ENCODE measurements at places on chromosomes 7 and 10.

GRCh38 chr7:78169992-78170391 is 371.4 kb downstream of the PHTF2 start:
- DNase-seq, result no peak

GRCh38 chr10:110778211-110778610 is 93.5 kb upstream of the PDCD4 start:
- no peak for DNase-seq

DNA sequence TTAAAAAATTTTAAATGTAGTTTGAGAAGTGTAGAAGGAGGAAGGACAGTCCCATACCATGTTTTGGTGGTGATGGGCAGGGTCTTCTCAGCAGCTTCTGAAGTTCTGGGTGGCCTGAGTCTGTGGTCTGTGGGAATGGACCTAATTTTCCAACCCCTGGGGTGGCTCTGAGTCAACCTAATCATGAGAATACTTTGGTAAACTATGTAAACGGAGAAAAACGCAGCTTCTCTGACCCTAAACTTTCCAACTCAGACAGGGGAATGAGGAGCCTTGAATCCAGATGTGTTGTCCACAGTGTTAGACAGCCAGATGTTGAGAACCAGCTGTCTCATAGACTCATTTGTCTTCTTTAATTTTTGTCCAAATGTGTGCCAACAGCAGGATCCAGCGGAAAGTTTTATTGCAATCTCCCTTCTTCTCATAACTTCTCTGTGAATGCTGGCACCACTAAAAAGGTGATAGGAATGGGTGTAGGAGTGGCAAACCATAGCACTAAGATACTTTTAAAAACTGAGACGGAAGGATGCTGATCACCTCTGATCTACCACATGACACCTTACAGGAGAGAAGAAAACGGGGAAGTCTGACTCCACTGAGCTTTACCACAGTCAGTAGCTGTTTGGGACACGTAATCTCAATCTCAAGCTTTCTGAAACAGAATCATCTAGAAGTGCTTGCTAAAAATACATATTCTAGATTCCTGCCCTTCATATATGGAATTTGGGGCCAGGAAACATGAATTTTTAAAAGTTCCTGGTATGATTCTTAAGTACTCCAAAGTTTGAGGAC is 90.5 kb upstream of the PHYHIPL start:
- DNase-seq, result no peak

GRCh38 chr7:2845034-2845592 is 1.0 kb upstream of the GNA12 start:
- no peak for DNase-seq

- peak; percentile 54 for DNase-seq
Observed at GRCh38 chr7:10973942-10974911, 555 bp downstream of the PHF14 start.

GRCh38 chr10:97302088-97302791 is 9.8 kb upstream of the ARHGAP19 start:
- no peak for DNase-seq

GRCh38 chr10:11504566-11505285 is 106.7 kb downstream of the USP6NL start:
- DNase-seq, result no peak

GRCh38 chr10:96619796-96620773 is 33.3 kb upstream of the TM9SF3 start:
- DNase-seq, result no peak

GRCh38 chr7:601595-602340 is 82.1 kb upstream of the PDGFA start:
- DNase-seq, result no peak

- DNase-seq, result no peak
Observed at GRCh38 chr10:130652964-130653578, 516.9 kb downstream of the GLRX3 start.

DNA sequence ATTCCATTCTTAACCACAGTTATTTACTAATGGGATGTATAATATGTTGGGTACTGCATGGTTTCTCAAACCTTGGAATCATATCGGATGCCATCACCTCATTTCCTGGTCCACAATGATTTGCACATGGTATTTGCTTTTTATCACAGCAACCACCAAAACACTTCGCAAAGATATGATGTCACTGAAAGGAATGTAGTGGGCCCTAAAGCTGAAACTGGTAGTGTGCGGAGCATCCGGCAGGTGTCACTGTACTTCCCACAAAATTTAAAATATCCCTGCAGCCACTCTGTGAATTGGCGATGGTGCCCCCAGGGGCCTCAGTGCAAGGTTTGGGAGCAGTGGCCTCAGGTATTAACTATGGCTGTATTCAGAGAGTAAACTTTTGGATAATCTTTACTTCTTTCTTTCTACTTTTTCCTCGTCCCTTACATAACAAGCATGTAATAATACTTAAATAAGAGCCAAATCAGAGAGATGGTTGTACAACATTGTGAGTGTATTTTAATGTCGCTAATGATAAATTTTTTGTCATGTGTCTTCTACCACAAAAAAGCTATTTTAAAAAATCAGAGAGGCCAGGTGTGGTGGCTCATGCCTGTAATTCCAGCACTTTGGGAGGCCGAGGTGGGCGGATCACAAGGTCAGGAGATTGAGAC is 66.2 kb downstream of the FAM241B start:
- DNase-seq, result peak; percentile 40

DNA sequence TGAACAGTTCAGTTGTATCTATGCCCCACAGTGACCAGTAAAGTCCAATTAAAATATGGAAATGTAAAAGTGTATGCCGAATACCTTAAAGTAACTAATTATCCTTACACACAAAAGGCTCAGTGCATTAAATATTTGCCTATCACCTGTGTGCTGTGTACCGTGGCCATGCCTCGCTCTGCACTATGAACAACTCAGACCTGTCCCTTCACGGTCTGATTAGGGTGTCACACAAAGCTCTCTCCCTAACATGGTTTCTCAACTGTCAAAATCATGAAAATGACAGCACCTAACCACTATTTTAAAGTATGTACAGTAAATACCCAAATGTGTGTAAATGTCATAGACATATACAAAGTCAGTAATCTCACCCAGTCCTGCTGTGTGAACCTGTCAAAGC is 43.1 kb downstream of the STK17A start:
- DNase-seq, result no peak

GRCh38 chr10:104678658-104679057 is 37.6 kb downstream of the SORCS3 start:
- no peak for DNase-seq

DNA sequence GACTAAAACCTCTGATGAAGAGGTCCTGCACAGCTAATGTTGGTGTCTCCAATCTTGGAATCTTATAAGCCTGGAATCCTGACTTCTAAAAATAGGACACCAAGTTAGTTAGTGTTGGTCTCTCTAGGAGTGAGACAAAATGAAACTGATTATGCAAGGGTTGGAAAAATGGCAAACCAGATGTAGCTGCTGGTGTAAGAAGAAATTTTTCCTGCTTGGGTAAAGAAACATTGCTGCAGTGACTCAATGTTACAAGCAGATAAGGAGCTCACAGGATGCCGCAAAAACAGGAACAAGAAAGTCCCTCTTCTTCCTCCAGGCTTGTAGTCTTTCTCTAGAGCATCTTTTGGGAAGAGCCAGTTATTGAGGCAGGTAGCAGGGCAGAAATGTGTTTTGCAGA is 449.0 kb downstream of the ETV1 start:
- DNase-seq, result no peak

- no peak for DNase-seq
Observed at GRCh38 chr7:51639661-51640334, 323.2 kb upstream of the COBL start.

DNA sequence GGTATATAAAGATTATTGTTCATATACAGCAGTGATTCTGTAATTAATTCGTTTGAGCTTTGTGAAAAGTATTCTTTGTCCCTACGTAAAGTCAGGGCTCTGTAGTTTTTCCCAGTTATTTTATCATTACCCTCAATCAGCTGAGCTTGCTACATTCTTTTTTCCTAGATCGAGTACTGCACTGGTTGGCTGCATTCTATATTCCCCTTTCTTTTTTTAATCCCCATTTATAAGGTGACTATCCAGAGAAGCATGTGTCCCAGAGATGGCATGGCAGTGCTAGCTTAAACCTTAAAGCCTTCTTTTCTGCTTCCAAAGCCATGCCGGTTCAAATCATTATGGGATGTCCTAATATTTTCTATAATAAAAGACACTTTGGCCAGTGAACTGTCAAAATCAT is 230.1 kb upstream of the CELF2 start:
- DNase-seq, result no peak

DNA sequence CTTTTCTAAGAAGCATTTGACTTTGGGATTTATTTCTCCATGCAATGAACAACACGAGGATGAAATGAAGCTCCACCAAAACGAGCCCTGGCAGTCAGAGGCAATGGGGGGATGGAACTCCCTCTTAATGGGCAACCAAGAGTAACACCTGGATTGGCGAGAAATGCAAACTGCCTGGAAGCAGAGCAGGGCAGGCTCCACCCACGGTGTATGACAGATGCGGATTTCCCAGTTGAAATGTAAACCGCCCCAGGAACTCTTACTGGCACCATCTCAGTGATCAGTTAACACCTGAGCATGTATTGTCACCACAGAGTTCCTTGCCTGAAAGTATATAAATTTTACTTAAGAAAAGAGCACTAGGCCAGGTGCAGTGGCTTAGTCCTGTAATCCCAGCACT is 47.3 kb upstream of the AUTS2 start:
- DNase-seq, result no peak

GRCh38 chr10:123455861-123456260 is 210.3 kb upstream of the GPR26 start:
- DNase-seq, result no peak

GRCh38 chr10:114684084-114684821 is 26.2 kb upstream of the ABLIM1 start:
- no peak for DNase-seq

DNA sequence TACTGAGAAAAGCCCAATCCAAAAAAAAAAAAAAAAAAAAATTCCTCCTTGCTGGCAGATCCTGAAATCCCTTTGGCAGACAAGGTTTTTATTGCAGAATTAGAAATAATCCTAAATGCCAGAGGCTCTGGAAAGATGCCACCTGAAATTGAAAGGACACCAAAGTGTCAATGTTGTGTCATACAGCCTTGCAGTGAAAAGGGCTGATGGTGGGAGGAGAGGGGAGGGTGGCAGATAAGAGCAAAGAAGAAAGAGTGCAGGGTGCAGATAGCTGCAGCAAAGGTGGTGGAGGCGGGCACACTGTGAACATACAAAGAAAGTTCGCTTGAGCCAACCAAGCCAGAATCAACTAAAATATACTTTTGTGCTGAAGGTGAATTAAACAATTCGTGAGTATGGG is 8.2 kb upstream of the OPTN start:
- no peak for DNase-seq

- no peak for DNase-seq
Observed at GRCh38 chr10:99123336-99123735, 112.3 kb downstream of the HPSE2 start.

DNA sequence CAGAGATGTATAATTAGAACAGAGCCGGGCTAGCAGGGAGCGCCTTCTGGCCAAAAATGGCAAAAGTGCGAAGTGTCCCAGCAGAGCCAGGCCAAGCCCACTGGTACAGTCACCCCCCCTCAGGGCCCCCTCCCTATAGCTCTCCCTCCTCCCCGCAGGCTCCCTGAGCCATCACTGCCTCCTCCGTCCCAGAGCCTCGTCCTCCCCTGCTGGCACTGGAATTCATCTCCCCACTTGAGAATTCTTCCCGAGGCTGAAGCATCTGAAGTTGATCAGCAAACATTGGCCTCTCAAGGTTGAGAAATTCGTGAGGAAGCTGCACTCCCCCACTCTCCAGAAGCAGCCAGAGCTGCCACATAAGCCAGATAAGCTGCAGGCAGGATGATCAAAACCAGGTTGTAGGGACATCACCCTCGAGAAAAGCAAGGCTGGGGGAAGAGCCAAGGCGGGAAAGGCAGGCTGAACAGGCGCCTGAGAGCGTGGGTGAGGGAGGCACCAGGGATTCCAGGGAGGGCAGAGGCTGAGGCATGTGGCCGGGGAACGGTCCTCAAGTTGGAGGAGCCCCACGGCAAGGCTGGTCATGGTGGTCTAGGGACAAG is 23.4 kb downstream of the CAMK2G start:
- DNase-seq, result no peak

DNA sequence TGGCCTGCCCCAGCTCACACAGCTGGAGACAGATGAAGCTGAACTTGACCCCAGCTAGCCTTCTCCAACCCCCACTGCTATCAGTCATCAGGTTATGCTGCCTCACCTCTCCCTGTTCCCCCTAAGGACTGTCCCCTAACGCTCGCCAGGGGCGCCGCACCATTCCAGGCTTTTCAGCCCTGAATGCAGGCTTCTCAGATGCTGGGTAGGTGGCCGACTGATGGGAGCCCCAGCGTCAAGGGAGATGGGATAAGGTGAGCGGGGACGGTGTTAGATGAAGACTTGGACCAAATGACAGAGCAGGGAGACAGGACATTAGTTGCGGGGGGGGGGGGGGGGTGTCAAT is 15.8 kb upstream of the OPALIN start:
- DNase-seq, result no peak

- no peak for DNase-seq
Observed at GRCh38 chr10:132796846-132797245, 10.9 kb upstream of the NKX6-2 start.

- DNase-seq, result no peak
Observed at GRCh38 chr7:150897502-150898474, 45.5 kb downstream of the AOC1 start.

- DNase-seq, result no peak
Observed at GRCh38 chr10:61618388-61618961, 44.3 kb upstream of the CABCOCO1 start.

GRCh38 chr10:23505797-23506465 is 67.1 kb downstream of the OTUD1 start:
- no peak for DNase-seq

GRCh38 chr10:88104223-88104622 is 240.8 kb downstream of the PTEN start:
- DNase-seq, result no peak

DNA sequence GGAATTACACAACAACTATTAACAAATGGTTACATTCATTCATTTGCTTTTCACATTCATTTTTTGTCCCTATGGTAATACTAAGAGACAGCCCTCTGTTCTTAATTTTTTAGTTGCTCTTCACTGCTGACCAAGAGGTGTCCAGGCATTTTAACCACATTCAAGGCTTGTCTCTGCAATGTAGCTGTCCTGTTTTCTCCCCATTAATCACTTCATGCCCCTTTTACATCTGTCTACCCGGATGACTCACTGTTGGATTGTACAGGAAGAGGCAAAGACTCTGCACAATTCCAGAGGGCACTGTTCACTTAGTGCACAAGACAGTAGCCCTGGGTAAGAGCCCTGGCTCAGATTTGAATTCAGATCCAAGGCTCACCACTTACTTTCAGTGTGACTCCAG is 168.5 kb downstream of the NOC3L start:
- DNase-seq, result no peak

- DNase-seq, result no peak
Observed at GRCh38 chr10:126872135-126872534, 33.1 kb upstream of the DOCK1 start.

- no peak for DNase-seq
Observed at GRCh38 chr7:81507221-81507620, 262.6 kb downstream of the HGF start.

GRCh38 chr10:85447690-85448089 is 918.9 kb downstream of the GRID1 start:
- no peak for DNase-seq

GRCh38 chr7:66170309-66171231 is 34.6 kb upstream of the TPST1 start:
- DNase-seq, result no peak

GRCh38 chr10:58778966-58779365 is 266.3 kb downstream of the BICC1 start:
- no peak for DNase-seq

GRCh38 chr7:18116661-18117060 is 89.0 kb upstream of the PRPS1L1 start:
- no peak for DNase-seq

Data from HAP-1 (cell line).